Fibroblast of lung (primary cell): ENCODE measurements at places on chromosomes 4 and X. TPM values are rescaled to one million over a fixed set of nuclear protein-coding genes. Genes with fewer than 3 reads are reported as not detected.

- no peak for DNase-seq
Observed at GRCh38 chr4:120452001-120452400, 385.4 kb upstream of the MAD2L1 start.

DNA sequence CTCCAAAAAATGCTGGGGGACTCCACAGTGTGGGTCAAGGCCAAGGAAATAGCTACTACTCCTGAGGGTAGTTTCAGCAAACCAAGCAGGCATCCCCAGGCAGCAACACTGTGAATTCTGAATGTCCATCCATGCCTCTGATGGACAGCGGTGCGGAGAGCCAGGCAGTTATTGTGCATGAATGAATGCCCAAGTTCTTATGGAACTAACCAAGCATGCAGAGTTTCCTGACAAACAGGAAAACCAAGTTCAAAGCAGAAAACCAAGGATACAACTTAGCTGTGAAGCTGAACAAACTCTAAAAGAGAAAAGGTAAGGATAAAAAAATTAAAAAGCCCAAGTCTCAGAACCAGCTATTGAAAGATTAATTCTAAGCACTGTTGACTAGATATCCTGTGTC is 642.6 kb upstream of the HS3ST1 start:
- DNase-seq: no peak

- DNase-seq: no peak
Observed at GRCh38 chr4:1583051-1583785, 100.9 kb downstream of the FAM53A start.

DNA sequence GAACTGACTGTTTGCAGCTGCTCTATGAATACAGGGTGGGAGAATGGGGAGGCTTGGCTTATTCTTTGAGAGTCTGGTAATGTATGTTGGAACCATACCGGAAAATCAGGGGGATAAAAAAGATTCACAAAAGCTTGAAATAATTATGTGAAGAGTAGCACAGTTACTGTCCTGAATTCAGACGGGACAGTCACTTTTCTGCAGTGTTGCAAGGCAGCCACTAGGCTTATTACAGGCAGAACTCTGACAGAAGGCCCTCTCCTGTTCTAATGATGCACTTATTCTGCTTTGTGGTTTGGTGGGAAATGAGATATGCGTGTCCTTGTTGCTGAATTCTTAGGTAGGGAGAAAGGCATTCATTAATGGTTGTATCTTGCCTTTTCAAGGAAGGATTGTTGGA is 37.2 kb downstream of the GUCY1B1 start:
- peak; percentile 86 for DNase-seq

- DNase-seq: no peak
Observed at GRCh38 chrX:40272141-40272540, 174.4 kb upstream of the BCOR start.

GRCh38 chr4:4696530-4696929 is 154.7 kb upstream of the STX18 start:
- DNase-seq: no peak

GRCh38 chr4:143421609-143422008 is 84.9 kb downstream of the GAB1 start:
- peak; percentile 30 for DNase-seq

GRCh38 chr4:154399259-154399974 is 92.2 kb downstream of the DCHS2 start:
- peak; percentile 66 for DNase-seq

DNA sequence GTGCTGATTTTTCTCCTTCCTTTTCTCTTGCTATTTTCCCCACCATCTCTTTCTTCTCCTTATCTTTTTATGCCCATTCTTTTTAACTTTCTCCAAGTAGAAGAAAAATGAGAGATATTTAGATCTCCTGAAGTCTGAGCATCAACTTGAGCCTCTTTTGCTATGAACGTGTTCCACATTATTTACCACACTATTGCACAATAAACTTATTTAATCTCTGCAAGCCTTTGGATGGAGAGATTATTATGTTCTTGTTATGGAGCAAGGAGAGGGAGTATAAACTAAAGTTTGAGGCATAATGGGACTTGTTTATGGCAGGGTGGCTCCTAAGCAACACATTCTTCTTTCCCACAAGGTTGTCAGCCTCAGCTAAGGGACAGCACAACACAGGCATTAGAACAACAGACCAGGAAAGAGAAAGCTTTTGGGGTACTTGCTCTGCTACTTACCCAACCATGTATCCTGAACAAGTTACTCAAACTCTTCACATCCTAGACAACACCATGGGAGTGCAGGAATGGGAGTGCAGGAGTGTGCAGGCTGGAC is 365.5 kb upstream of the BOD1L1 start:
- no peak for DNase-seq

DNA sequence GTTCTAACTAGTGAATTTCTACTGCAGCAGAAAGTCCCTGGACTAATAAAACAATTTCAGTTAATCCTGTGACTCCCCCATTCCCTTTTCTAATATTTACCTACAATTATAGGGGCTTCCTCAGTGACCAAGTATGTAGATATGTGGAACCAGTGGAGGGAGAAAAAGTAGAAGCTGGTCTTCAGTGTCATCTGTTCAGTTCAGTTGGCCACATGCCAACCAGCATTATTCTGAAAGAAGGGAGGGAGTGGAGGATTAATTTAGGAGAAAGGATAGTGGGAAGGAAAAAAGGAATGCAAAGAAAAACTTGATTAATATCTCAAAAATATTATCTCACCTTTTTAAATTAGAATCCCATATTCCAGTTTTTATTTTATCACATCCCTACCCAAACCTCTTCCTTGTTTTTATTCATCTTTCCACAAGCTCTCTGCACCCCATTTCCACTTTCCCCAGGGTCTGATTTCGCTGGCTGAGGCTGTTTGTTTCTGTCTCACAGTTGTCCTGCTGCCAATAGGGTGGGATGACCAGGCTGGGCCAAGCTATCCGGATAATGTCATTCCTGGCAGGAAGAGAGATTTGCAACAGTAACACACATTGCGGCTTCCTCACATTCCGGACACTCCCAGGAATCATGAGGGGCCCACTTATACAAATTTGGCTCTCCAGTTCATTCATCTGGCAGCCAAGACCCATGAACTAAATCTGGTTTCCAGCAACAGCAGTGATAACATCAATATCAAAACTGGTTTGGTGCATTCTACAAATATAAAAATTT is 24.6 kb upstream of the ANTXR2 start:
- DNase-seq: peak; percentile 94

GRCh38 chr4:24781999-24782745 is 13.2 kb upstream of the SOD3 start:
- no peak for DNase-seq

DNA sequence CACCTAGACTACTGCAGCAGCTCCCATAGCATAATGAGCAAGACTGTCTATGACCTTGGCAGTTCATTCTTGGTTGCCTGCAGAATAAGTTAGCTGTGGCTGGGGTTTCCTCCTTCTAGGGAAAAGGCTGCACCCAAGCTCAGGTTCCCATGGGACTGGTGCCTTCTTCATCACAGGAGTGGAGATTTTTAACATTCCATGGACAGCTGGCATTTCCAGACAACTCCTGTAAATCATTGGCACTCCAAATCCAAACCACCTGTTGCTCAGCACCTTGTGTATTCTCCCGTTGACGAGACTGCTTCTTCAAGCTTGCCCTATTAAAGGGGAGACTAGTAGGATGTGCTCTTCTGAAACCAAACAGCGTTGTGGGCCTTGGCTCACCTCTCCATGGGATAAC is 7.8 kb upstream of the NUP54 start:
- no peak for DNase-seq

DNA sequence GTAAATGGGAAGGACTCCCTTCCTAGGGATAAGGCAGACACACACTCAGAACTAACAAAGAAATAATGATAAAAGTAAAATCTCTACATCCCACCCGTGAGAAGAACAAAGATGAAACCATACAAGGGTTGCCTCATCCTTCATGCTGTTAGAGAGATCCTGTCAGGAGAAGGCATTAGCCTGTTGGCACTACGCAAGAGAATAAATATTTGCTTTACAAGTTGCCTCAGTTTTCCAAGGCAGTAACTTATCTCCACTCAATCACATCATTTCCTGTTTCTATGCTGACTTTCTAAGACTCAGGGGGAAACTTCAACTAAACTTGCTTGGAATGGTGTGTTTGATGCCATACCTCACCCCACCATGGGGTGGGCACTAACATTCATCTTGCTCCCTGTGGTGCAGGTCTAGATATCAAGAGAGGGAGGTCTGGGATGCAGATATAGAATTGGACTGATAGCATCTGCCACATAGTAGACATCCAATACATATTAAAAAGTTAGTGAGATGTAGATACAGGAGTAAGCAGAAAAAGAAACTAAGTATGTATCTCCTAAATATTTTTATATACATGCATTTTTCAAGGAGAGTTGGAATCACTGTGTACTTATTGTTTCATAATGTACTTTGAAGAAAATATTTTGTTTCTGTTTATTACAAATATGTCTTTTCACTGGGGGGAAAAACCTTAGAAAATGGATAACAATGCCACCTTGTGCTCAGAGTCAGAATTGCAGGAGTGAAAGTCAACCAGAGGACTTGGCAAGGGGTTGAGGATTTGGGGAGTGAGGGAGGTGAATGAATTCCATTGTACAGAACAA is 57.2 kb upstream of the BEX4 start:
- DNase-seq: peak; percentile 56

POF1B gene
- total RNA-seq: not detected in 2 replicates

RNF128 gene
- total RNA-seq: 2.3 and 8.1 TPM in 2 replicates

DDIT4L gene
- total RNA-seq: 3.3 and 6.4 TPM in 2 replicates

SERTM2 gene
- total RNA-seq: under 0.01 TPM in 2 replicates

PDE6B gene
- total RNA-seq: 2.1 and 2.8 TPM in 2 replicates

ADGRG4 gene
- not detected in 2 replicates for total RNA-seq

TKTL2 gene
- not detected in 2 replicates for total RNA-seq
